ENCODE measurements at places on chromosomes 6 and 20. TPM values are rescaled to one million over a fixed set of nuclear protein-coding genes. Genes with fewer than 3 reads are reported as not detected.

GRCh38 chr20:49890471-49891361, 24.6 kb downstream of the SPATA2 start:
- DNase-seq = no peak

DNA sequence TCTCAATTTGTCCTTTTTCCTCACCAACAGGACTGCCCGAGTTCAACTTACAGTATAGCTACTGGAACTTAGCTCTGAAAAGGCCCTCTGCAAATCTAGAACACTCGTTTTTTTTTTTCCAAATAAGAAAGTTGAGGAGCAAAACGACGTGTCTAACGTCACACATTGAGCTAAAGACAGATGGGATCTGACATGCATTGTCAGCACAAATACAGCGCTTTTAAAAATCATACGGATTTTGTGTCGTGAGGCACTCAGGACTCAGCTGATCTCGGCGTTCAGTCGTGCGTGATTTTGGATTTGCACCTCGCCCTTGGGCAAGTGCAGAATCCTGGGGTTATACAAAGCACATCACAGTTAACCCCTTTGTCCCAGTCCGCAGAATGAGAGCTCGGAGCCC, 94.7 kb upstream of the ZNF322 start:
- DNase-seq = no peak

Gene CGAS
- 47.6 TPM for total RNA-seq

DNA sequence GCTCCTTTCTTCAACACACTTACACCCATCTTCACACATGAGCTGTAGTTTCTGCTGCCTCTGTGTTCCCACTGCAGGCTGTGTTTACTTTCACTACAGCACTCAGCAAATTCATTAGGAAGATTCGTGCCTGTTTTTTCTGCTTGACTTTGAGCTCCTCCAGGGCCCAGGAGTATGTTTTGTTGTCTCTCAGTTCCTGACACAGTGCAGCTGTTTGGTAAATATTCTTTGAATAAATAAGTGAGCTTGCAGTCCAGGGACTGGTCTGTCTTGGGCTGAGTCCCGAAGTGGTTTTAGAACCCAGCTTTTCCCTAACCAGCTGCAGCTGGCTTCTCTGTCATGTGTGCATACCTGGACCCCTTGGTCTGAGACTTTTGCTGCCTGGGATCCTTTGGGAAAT, 46.6 kb upstream of the CCN6 start:
- no peak for DNase-seq

- DNase-seq = no peak
These were observed 995 bp downstream of the STK4 start for GRCh38 chr20:44967207-44967807.

Gene GABRR1
- not detected for total RNA-seq

Gene CDH4
- not detected for total RNA-seq

Gene OR12D3
- total RNA-seq = not detected

- no peak for DNase-seq
These were observed 655.0 kb downstream of the COL12A1 start for GRCh38 chr6:74550821-74551220.

Gene NMBR
- total RNA-seq = not detected

Gene SYNDIG1
- total RNA-seq = not detected

- DNase-seq = no peak
These were observed 55.4 kb downstream of the LAMA4 start for GRCh38 chr6:112199001-112199403.

GRCh38 chr6:167403427-167403826, 78.5 kb downstream of the TTLL2 start:
- no peak for DNase-seq

DNA sequence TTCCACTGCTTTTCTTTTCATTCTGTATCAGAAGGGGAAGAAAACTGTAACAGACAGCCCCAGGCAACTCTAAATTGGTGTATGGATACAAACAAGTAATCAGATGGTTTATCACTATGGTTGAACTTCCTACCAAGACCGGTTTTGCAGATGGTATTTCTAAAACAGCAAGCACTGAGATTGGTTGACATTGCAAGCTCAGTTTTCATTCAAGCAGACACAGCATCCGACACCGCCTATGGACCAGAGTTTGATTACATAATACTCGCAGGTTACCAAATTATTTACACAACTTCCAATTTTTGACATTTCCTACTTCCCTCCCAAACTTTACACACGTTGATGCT, 209.9 kb downstream of the ALDH8A1 start:
- DNase-seq = no peak

GRCh38 chr6:143673669-143674068, 4.1 kb upstream of the PHACTR2 start:
- DNase-seq = no peak
